Stimulated activated CD4-positive, alpha-beta T cell treated with anti-CD3 and anti-CD28 coated beads, Interleukin-15, amount 100 ng/mL, for 1 hour (primary cell): ENCODE measurements at places on chromosomes 2 and 18.

DNA sequence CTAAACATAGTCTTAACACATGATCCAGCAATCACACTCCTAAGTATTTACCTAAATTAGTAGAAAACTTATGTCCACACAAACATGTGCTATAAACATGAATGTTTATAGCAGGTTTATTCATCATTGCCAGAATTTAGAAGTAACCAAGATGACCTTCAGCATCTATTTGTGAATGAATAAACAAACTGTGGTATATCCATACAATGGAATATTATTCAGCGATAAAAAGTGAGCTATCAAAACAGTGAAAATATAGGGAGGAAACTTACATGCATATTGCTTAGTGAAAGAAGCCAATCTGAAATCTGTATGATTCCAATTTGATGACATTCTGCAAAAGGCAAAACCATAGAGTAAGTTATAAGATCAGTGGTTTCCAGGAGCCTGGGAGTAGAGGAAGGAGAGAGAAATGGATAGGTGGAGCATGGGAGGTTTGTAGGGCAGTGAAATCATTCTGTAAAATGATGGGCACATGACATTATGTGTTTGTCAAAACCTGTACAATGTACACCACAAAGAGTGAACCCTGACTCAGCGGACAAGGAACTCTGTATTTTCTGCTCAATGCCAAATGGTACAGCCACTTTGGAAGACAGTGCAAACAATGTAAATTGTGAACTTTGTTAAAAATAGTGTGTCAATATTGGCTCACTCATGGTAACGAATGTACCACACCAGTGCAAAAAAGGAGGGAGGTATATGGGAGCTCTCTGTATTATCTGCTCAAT lies 61.9 kb upstream of the IGFBP2 start:
- no peak for DNase-seq

DNA sequence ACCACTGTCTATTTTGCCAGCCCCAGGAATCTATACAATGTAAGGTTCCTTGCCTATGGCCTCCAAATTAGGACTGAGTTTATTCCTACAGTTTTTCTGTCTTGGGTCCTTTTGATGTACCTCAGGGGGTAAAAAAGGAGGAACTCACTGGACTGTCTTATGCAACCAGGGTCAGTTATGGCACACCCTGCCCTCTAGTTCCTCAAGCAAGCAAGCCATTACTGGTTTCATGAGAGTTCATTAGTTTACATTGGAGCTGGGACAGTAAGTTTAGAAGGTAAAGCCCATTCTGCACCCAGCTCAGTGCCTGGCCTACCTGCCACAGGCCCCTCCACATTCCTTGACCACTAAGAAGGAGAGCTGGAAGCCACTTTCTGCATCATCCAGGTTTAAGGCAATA lies 68.7 kb upstream of the WIPF1 start:
- no peak for DNase-seq

- DNase-seq, result no peak
These were observed 99.2 kb downstream of the SLC8A1 start for GRCh38 chr2:40352703-40353099.

DNA sequence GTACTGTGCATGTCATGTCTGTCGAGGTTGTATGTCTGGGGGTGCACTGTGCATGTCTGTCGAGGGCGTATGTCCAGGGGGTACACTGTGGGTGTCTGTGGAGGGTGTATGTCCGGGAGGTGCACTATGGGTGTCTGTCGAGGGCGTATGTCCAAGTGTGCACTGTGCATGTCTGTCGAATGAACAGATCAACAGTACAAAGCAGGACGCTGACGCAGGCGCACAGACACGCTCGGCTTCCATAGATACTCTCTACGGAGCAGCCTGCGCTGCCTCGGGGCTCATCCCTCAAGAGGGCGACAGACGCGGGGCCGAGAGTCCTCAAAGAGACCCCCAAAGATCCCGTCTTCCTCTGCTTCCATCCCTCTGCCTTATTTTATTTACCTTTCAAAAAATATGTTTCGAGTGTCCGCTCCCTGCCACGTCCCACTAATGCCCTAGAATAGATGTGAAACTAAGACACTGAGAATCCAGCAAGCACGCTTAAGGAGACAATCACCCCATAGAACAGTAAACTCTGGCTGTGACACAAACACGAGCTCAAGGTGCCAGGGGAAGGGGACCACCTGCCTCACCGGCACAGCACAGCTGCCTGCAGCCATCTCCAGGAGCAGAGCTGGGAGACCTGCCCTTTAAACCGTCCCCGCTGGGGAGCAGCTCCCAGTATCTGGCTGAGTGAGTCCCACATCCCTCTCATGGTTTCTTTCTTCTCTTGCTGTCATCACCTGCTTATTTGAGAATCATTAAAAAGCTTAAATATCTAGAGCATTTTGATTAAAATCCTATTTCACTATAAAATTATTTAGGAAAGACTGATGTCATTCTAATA lies 250.5 kb upstream of the MYT1L start:
- no peak for DNase-seq

DNA sequence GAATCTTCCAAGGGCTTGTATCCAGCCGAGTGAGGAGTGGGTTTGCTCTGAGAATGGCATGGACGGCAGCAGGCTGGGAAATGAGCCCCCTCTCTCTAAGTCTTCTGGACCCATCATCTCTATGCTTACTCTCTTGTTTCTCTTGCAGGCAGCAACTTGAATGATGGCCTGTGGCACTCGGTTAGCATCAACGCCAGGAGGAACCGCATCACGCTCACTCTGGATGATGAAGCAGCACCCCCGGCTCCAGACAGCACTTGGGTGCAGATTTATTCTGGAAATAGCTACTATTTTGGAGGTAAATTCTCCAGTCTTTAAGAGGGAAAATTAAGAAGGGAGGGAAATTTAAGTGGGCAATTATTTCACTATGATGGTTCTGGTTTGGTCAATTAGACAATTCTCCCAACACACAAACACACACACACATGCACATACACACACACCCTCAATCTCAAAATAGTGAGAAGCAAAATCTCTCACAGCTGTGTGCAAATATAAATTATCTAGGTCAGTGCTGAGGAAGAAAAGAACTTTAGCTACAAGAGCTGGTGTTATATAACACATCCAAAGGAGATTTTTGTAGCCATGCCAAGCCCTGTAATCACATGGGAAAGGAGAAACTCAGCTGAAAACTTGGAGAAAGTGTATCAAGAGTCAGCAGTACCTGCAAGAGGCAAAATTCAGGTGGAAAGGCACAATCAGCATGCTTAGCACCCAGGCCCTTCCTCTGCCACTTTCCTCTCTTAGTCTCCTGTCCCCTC lies 499.2 kb downstream of the CNTNAP5 start:
- DNase-seq, result no peak

GRCh38 chr2:73343992-73344391 lies 41.6 kb upstream of the ALMS1 start:
- DNase-seq, result no peak

DNA sequence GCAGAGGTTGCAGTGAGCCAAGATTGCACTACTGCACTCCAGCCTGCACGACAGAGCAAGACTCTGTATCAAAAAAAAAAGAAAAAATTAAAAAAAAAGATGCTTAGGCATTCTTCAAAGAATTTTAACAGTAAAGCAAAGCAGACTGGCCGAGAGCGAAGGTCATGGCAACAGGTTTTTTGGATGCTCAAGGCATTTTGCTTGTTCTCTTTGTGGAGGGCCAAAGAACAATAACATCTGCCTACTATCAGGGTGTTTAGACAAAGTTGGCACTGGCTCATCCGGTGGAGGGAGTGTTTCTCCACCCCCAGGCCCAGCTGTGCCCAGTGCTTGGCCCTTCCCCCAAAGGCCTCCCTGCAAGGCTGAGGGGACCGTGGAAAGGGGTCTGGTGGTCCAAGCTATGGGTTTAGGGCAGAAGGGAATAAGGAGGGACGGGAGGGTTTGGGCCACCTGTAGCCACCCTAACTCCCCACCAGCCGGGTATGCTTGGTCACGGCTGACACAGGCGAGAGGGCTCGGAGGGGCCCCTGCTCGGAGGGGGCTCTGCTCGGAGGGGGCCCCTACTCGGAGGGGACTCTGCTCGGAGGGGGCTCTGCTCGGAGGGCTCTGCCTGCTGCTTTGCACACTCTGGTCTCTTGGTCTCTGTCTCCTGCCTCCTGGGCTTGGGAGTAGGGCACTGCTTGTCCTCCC lies 26.7 kb upstream of the ALLC start:
- DNase-seq, result no peak
